ENCODE measurements at places on chromosomes 6 and 20.

DNA sequence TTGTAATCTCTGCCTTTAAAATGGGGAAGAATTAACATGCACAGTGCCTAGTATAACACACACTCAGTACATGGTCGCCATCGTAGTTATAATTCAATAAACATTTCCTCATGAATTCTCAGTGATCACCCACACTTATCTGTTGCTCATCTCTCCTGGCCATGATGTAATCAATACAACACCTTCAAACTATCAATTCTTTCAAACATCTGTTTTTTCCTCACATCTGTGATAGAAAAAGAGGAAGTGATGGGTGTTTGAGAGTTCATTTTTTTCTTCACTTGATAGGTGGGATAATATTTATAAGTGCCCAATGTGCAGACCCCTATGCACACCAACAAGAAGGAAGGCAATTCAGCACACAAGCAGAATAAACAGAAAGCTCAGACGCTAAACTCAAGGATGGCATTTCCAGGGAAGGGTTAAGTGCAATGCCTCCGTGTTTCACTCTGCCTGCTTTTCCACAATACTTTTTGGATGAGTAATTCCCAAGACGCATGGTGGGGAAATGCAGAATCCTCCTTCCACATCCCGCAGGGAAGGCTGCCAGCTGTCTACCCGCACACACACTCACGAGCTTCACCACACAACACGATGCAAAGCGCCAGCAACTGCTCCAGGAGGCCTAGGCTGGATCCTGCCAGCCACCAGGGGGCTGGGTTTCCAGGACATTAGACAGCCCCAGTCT, 100.3 kb downstream of the GMPR start:
- DNase-seq: no peak

- DNase-seq: no peak
Measured at GRCh38 chr6:134447423-134447822, 129.5 kb upstream of the SGK1 start.

- DNase-seq: peak; percentile 87
Measured at GRCh38 chr20:44959638-44960102, 527 bp downstream of the TOMM34 start.

GRCh38 chr6:34350137-34350933, 42.1 kb downstream of the NUDT3 start:
- DNase-seq: no peak

DNA sequence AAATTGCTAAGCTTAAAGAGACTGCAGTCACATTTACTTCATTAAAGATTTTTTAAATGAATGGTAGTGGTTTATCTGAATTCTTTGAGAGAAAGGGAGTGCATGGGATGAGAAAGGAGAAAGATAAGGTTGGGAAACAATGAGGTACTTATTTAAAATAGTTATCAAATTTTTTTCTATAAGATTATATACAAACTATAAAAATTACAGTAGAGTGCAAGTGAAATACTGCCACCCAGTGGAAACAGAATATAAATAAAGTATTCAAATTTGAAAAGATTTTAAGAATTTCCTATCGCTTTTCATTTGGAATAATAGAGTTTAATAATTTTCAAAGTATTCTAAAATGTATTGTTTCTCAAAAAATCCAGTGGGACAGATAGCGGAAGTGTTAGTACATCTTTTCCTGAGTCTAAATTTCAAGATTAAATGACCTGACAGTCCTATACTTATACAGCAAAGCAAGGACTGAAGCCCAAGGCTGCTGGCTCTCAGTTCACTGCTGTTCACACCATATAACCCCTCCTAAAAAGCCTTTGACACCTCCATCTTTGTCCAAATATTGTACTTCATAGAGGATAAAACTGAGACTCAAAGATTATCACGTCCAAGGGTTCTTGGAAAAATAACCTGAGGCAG, 31.1 kb downstream of the EPM2A start:
- DNase-seq: no peak

GRCh38 chr6:42418724-42419123, 33.0 kb downstream of the TRERF1 start:
- no peak for DNase-seq

GRCh38 chr6:27144740-27145079, 102.8 kb upstream of the PRSS16 start:
- no peak for DNase-seq

DNA sequence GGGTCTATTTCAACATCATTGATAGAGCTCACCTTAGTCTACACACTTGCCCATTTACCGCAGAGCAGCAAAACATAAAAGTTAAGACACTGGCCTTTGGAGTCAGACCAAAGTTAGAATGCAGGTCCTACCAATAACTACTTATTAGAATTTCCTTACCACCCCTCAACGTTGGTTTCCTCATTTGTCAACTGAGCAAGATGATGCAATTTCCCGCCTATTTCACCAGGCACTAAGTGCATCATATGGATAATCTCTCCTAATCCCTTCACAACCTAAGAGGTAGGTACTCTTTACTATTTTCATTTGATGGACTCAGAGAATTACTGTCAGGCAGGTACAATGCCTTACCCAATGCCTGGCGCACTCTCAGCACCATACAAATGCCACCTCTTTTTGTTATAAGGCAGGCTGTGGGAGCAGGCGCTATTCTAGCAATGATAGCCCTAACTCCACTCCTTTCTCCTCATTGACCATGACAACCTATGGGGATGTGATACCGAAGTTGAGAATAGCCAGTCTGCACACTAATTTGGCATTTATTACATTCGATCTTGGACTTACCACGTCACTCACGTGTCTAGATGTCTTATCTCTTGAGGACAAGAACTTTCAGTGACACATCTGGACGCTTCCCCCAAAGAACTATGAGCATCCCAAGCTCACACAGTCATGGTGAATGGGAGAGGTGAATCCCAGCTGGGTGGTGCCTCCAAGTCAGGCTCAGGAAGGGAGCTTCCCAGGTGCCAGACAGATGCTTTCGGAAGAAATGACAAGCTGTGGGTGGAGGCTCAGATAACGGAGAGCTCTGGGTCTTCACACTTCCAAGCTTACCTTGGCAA, 128.1 kb upstream of the STMND1 start:
- DNase-seq: no peak

DNA sequence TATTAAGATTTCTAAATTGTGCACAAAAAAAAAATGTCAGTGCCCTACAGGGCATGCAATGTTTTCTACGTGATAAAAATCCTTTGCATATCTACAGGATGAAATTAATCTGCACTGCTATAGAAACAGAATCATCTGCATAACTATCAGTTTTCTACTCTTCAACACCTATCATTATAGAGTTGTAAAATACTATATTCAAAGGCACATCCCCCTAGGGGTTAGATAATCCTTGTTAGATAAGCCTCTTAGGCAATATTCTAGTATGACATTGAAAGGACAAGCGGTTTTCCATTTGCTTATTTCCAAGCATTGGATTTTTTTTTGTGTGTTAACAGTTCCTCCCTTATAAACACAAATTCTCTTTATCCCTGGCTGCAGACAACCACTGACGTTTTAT, 98.7 kb upstream of the LAMA2 start:
- no peak for DNase-seq

DNA sequence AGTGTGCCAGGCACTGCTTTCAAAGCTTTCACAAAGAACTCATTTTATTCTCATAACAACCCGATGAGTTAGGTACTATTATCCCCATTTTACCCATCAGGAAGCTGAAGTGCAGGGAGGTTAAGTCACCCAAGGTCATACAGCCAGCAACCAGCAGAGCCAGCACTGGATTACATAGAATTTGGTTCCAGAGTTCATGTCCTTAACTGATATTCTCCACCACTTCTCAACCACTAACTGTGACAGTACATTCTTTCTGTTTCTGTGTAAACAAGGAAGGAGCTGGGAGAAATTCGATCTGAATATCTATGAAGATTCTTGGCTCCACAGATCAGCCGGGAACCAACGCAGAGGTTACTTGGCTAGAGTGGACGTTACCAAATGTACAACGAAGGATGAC, 98.0 kb downstream of the KIF16B start:
- DNase-seq: no peak

DNA sequence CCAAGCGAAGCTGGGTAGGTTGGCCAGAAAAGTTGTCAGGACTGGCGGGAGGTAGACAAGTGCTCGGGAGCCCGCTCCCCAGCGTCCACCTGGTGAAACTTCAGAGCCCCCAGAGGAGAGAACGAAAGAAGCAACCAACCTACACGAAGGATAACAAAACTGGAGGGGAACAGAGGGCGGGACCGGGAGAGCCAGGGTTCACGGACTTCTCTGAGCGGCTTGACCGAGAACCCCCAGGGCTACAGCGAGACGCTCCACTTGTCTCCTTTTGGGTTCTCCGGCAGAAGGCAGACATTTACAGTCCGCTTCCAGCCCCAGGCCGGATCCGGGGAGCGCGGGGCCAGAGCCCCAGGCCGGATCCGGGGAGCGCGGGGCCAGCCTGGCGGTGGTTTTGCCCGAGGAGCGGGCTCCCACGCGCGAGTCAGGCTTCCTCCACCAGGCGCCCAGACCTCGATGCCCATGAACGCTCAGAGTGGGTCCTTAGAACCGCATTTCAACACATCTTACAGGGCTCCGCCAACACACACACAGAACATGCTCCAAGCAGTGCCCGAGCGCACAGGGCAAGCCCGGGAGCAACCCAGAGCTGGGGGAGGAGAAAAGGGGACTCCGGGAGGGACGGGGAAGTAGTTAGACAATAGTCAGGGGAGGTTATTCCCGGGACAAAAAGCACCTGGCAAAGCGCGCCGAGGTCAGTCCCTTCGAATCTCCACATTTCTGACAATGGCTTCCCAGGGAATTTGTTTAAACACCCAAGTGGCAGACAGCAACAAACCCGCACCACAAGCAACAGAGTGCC, 1.1 kb downstream of the PTPRK start:
- peak; percentile 24 for DNase-seq

GRCh38 chr6:7136859-7137334, 29.1 kb downstream of the RREB1 start:
- DNase-seq: no peak

- no peak for DNase-seq
Measured at GRCh38 chr6:36700831-36701230, 3.2 kb downstream of the RAB44 start.

- DNase-seq: no peak
Measured at GRCh38 chr6:156511051-156511450, 266.1 kb upstream of the ARID1B start.

- DNase-seq: no peak
Measured at GRCh38 chr6:110828396-110828795, 13.1 kb upstream of the CDK19 start.

- no peak for DNase-seq
Measured at GRCh38 chr20:58130156-58130555, 98.3 kb downstream of the ANKRD60 start.

- no peak for DNase-seq
Measured at GRCh38 chr6:157911278-157911677, 70.4 kb upstream of the SYNJ2 start.

- DNase-seq: no peak
Measured at GRCh38 chr20:50213531-50214106, 23.0 kb downstream of the CEBPB start.

GRCh38 chr6:90383196-90383822, 86.7 kb upstream of the BACH2 start:
- DNase-seq: peak; percentile 28

- DNase-seq: no peak
Measured at GRCh38 chr20:48831718-48832404, 4.1 kb upstream of the PREX1 start.

DNA sequence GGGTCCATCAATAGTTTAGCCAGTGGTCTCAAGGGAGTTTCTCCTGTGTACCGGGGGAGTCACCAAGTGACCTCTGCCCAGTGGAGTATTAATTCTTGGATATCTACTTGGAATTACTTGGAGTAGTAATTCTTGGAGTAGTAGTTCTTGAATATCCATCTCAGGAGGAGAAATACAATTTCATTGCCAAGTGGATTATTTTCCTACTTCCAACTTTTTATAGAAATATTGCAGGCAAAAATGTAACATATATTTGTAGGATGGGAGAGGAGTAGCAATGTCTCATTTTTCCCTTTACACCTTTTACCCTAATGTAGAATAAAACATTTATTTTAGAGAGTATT, 91.6 kb upstream of the FAM184A start:
- no peak for DNase-seq

- DNase-seq: no peak
Measured at GRCh38 chr6:44270526-44271405, 516 bp downstream of the TMEM151B start.

DNA sequence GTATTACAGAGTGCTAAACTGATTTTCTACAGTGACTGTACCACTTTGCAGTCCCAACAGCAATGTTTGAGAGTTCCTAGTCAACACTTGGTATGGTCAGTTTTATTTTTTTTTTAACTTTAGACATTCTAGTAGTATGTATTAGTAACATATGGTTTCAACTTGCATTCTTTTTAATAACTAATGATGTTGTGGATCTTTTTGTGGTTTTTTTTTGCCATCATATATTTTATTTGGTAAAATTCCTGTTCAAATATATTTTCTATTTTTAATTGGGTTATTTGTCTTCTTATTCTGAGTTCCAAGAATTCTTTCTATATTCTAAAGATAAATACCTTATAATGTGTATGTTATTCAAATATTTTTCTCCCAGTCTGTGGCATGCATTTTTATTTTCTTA, 189.4 kb upstream of the ECI2 start:
- DNase-seq: no peak

- no peak for DNase-seq
Measured at GRCh38 chr6:71114986-71115385, 158.1 kb upstream of the B3GAT2 start.

All from stimulated activated CD4-positive, alpha-beta T cell treated with anti-CD3 and anti-CD28 coated beads, Interleukin-4, amount 100 ng/mL, for 24 hours (primary cell).